ENCODE measurements at places on chromosomes 5 and 9. TPM values are rescaled to one million over a fixed set of nuclear protein-coding genes. Genes with fewer than 3 reads are reported as not detected.

The LRRC19 gene
- total RNA-seq = not detected

- no peak for DNase-seq
- H3K4me3 ChIP-seq = peak overlapping the region; percentile 22
- peaks cover 11% of the 10 kb centered on the region for H3K4me1 ChIP-seq
- peaks cover 60% of the 10 kb centered on the region for H3K27me3 ChIP-seq
Measured at GRCh38 chr9:110050925-110051355, 157.0 kb downstream of the C9orf152 start.

DNA sequence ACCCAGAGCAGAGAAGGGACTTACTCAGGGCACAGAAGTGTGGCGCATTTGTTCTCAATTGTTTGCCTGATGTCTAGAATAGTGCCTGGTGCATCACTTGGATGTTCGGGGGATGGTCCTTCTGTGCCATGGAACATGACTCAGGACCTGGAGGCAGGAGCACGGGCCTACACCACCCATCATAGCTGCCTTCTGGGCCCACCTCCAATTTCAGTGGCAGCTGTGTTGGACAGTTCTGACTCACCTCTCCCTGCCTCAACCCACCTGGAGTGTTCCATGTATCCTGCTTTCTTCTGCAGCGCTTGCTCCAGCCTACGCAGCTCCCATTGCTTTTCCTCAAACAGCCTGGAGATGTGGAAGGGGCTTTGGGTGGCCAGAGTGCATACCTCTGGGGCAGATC lies 12.5 kb upstream of the CXCL14 start:
- no peak overlapping the region for H3K27ac ChIP-seq
- H3K27me3 ChIP-seq = peaks cover 3% of the 10 kb centered on the region
- no peaks in the 10 kb centered on the region for H3K4me1 ChIP-seq
- H3K36me3 ChIP-seq = no peaks in the 10 kb centered on the region

The TAF7 gene
- total RNA-seq = 60.4 TPM

- DNase-seq = no peak
- no peak overlapping the region for H3K27ac ChIP-seq
- H3K4me3 ChIP-seq = no peak overlapping the region
- H3K27me3 ChIP-seq = no peaks in the 10 kb centered on the region
- peaks cover 27% of the 10 kb centered on the region for H3K4me1 ChIP-seq
Measured at GRCh38 chr9:33128570-33128969, 38.6 kb downstream of the B4GALT1 start.

The TRAF1 gene
- total RNA-seq = 170 TPM

The IFNA21 gene
- total RNA-seq = not detected

The PTGES gene
- total RNA-seq = 0.21 TPM

All from activated naive CD8-positive, alpha-beta T cell treated with anti-CD3 and anti-CD28 coated beads for 36 hours (primary cell).